ENCODE measurements at places on chromosomes 2 and 18. TPM values are rescaled to one million over a fixed set of nuclear protein-coding genes. Genes with fewer than 3 reads are reported as not detected.

SP5 gene
- total RNA-seq: 2.5 TPM

DNA sequence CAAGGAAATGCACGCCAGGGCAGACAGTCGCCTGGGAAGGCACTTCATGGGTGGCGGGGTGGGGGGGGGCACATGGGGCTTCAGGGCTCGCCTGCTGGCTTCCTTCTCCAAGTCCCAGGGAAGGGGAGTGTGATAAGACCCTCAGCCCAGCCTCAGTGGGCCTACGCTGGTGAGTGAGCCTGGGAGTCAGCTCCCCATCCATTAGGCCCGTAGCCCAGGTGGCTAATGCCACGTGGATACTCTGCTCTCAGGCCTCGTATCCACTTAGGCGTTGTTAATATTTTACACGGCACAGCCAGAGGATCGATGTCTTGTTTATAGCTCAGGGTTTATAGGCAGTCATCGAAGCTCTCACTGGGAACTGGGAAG lies 47.1 kb downstream of the KCNIP3 start:
- peak; percentile 33 for DNase-seq

DNA sequence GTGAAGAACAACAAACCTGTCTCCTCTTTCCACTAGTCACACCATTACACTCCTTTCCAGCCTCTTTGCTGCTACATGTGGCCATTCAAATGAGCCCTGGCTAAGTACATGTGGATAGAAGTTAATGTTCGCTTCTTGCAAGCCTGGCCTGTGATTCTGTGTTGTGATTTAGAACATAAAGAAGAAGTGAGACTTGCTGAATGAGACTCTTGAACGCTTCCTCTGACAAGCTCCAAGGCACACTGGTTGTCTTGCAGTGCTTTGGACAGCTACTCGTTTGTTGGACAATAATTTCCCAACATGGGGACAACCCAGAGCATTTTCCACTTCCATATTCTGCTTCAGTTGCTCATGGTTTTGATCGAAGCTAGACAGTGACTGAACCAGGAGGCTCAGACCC lies 57.3 kb downstream of the CCDC74A start:
- no peak for DNase-seq

- no peak for DNase-seq
These were observed 111.2 kb upstream of the ST6GAL2 start for GRCh38 chr2:106997204-106997603.

DCDC2C gene
- not detected for total RNA-seq

SLC16A14 gene
- 4.7 TPM for total RNA-seq

Data from upper lobe of right lung (tissue), 1 donor.